ENCODE measurements at places on chromosomes 5 and 9.

DNA sequence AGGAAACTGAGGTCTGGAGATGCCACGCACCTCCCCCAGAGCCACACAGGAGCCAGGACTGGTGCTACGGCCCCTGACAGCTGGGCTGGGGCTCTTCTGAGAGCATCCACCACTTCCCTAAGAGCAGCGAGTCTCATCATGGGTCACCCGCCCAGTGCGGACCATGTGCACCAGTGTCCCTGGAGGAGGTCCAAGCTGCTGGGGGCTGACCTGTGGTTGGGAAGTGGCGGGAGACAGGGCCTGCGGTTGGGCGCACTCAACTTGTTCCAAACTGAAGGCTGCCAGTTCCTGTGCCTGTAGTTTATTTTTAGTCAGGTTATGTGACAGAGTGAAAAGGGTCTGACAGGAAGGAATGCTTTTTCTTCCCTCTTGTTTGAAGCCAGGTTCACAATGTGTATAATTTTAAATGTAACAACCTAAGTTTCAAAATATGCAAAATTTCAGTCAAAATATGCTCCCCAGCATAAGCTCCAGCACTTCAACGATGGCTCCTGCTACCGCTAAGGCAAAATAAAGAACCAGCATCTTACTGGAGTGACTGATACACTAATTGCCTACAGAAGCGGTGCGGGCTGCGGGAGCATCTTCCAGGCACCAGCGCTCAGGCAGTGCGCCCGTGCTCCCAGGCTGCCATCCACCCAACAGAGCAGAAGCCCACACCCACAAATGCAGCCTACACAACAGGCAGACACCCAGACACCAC lies 14.8 kb downstream of the BARHL1 start:
- DNase-seq, result no peak

DNA sequence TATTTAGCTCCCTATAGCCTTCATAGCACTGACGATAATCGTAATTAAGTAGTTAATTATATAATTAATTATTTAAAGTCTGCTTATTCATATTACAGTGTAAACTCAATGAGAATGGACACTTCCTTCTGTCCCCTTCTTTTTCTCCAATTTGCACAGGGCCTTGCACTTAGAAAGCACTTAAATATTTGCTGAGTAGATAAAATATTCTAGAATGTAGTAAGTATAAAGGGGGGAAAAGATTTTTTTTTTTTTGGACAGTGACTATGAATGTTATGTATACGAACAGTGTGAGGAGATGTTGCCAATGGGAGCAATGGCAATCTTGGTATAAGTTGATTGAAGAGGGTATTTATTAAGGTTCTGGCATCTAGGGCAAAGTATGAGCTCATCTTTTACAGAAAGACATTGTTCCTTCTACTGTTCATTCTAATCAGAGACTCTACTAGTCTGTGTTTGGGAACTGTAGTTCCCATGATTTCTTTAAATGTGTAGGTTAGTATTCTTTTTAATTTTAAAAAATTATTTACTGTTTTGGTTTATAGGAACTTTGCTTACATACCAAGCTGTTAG lies 49.4 kb downstream of the YTHDC2 start:
- DNase-seq, result no peak

DNA sequence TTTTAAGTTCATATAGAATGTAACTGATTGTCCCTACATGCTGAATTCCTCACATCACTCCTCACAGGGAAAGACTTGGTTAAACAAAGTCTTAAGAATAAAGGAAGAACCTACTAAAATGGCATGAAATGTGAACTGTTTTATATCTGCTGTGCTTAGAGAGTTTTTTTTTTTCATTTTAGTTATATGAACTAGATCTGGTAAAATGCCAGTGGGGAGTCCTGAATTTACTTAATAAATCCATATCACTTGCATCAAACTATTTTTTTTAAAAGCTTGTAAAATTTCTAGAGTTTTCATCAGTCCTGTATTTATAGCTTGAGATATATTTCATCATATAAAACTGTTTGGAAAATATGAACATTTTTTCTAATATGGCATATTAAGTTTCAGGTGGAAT lies 1528.6 kb downstream of the EFNA5 start:
- no peak for DNase-seq

GRCh38 chr9:4366591-4367330 lies 66.9 kb upstream of the GLIS3 start:
- DNase-seq, result no peak

DNA sequence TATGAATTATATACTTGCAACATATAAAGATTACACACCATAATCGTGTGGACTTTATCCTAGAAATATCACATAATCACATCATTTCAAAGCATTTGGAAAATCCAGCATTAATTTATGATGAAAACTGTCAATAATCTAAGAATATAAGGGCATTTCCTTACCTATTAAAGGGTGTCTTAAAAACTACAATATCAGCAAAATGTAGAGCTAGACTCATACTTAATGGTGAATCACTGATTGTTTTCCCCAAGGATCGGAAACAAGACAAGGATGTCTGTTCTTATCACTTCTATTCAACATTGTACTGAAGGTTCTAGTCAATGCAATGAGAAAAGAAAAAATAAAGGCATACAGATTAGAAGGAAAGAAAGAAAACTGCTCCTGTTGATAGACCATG lies 8.0 kb upstream of the SREK1 start:
- no peak for DNase-seq

- DNase-seq, result peak; percentile 53
These were observed 15.8 kb upstream of the FABP6 start for GRCh38 chr5:160213537-160213936.

DNA sequence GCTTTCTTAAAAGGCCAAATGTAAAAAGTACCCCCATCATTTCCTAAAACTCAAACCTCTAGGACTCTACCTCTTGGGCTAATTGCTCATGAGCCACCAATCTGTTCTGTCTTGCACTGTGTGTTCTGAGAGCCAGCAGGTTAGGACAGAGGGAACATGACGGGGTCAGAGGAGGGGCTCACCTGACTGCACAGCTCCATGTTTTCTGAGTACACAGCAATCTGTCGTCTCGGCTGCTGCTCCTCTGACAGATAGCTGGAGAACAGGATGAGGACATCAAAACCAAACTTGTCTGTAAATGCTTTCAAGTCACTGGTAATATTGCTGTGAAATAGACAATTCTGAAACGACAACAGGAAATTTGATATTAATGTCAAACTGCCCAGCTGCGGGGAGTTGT lies 50.9 kb upstream of the PCA3 start:
- no peak for DNase-seq

- no peak for DNase-seq
These were observed 22.9 kb downstream of the SLC35A4 start for GRCh38 chr5:140587495-140587894.

- no peak for DNase-seq
These were observed 238.9 kb downstream of the HSPA4 start for GRCh38 chr5:133290669-133291240.

DNA sequence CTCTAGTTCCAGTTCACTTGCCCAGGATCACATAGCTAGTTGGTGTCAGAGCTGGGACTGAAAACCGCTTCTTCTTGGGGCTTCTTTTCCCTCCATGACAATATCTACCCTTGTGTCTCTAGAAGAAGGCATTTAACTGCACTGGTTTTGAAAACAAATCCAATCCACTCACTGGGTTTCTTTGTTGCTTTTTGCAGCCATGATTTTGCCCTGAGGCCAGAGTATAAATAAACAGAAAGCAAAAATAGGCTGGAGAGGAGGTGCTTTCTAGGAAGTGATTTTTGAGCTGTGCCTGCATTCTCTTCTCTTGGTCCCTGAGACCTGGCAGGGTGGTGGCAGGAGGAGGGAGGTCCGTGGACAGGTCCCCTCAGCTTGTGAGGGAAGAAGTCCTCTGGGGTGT lies 6.9 kb upstream of the TRIO start:
- DNase-seq, result no peak
